ENCODE measurements at places on chromosomes 11 and 22.

DNA sequence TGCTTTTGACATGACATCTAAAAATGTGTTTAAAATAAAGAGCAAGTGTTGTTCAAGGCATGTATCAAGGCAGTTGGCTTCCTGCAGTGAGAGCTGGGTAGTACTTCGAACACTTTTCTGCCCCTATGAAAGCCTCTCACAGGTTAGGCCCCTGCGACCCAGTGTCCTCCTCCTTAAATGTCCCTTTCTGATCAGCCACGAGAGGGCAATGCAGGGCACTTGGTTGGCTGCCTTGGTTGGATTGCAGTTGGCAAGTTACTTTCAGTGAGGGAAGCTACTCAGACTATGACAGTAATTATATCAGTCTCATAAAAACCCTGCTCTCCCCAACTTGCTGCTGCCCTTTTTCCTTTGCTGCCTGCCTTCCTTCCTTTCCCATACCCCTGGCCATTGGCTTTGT lies 743.8 kb downstream of the NTM start:
- DNase-seq: no peak

- no peak for DNase-seq
Measured at GRCh38 chr11:43360361-43361032, 1.8 kb downstream of the TTC17 start.

DNA sequence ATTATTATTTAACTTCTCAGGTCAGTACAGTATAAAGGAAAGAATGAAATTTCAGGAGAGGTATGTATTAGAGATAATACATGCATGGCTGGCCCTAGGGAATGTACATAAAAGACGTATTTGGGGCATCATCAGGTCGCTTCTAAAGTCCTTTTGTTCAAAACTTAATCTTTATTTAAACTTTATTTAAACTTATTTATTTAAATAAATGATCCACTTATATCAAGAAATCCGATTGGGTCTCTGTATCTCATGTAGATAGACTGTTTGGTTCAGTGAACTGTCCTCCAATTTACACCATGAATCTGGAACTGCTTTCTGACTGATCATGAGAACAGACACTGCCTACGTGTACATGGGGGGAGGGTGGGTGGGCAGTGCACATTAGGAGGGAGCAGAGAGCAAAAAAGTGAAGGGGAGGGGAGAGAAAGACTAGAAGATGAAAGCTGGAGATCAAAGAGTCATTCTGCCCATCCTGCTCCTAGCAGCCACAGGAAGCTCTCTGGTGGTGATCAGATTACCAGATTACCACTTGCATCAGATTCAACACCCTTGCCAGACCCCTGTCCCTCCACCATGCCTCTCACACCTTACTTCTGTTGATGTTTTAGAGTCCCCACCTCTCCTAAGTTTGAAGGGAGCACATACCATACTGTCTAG lies 92.1 kb upstream of the MTMR2 start:
- DNase-seq: no peak

GRCh38 chr22:49567899-49568750 lies 259.5 kb downstream of the BRD1 start:
- no peak for DNase-seq

- DNase-seq: no peak
Measured at GRCh38 chr11:15651816-15652215, 537.1 kb downstream of the INSC start.

GRCh38 chr11:65305501-65306268 lies 9.0 kb upstream of the CDC42EP2 start:
- no peak for DNase-seq

- no peak for DNase-seq
Measured at GRCh38 chr11:114918286-114918685, 240.0 kb downstream of the NXPE2 start.

DNA sequence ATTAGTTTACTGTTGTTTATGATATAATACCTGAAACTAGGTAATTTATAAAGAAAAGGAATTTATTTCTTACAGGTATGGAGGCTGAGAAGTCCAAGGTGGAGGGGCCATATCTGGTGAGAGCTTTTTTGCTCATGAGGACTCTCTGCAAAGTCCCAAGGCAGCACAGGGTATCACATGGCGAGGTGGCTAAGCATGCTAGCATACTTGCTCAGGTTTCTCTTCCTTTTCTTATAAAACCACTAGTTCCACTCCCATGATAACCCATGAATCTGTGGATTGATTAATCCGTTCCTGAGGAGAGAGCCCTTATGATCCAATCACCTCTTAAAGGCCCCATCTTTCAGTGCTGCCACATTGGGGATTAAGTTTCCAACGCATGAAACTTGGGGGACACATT lies 82.7 kb downstream of the PHF21A start:
- no peak for DNase-seq

- DNase-seq: no peak
Measured at GRCh38 chr11:64592234-64592615, 1.2 kb downstream of the SLC22A12 start.

DNA sequence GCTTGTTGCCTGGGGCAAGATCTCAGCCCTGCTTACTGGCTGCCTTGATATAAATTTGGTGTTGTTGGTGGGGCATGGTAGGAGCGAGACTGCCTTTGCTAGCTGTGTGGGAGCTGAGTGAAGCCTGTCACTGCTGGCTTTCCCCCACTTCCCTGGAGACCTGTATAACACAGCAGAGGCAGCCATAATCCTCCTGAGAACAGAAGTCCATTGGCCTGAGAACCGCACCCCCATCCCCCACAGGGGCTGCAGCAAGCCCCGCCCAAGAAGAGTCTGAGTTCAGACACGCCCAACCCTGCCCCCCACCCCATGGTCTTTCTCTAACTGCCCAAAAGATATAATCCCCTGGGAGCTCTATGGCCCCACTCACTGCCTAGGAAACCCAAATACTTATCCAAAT lies 39.2 kb upstream of the ARHGAP42 start:
- DNase-seq: no peak

DNA sequence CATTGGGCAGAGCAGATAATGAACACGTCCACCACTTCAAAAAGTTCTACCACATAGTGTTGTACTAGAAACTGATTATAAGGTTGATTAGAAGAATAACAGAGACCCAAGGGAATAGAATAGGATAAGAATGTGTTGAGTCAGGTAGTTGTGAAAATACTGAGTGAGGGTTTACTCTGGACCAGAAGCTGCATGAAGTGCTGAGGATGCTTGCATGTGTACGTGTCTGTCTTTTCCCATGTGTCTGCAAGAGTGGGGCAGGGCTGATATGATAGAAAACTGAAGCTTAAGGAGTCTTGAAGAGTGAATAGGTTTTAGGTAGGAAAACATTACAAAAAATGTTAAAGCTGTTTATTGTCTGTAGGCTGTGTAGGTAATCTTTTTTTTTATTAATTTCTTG lies 20.6 kb downstream of the TRPC6 start:
- no peak for DNase-seq

- DNase-seq: no peak
Measured at GRCh38 chr11:18669711-18670110, 28.9 kb upstream of the TMEM86A start.

DNA sequence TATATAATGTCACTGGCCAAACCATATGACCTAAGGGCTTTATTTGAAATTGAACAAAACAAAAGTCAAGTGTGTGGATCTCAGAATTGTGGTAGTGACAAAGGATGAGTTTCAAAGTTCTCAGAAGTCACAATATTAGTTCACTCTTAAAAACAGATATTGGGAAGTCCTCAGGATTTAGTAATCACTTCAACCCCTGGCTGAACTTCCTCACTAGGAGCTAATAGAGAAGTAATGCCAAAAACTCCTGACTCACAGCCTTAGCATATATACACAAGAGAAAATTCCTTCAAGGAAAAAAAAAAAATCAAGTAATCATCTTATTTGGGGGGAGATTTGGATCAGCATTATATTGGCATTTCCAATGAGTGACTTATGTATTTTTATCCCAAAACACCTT lies 75.6 kb upstream of the APOA1 start:
- DNase-seq: peak; percentile 38

GRCh38 chr11:34348919-34349318 lies 8.9 kb downstream of the ABTB2 start:
- no peak for DNase-seq

- DNase-seq: peak; percentile 42
Measured at GRCh38 chr11:103326070-103326794, 217.0 kb downstream of the DYNC2H1 start.

- DNase-seq: no peak
Measured at GRCh38 chr11:17744151-17744940, 9.8 kb downstream of the KCNC1 start.

GRCh38 chr11:94011478-94011877 lies 9.7 kb upstream of the HEPHL1 start:
- peak; percentile 38 for DNase-seq

DNA sequence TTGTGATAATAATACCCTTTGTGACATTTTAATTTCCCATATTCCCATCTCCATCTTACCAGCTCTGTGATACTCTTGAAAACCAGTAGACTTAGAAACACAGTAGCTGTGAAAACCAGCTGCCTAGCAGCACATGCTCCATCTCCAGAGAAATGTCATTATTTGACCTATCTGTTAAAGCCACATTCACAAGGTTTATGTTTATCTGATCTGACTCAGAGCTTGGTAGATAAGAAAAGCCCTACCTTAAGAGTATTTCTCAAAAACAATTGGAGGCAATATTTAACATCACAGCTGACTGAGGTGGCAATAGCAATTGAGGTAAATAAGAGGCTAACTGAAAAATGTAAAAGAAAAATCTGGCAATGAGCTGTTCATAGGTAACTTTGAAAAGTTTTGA lies 8.1 kb upstream of the ANO3 start:
- no peak for DNase-seq

- DNase-seq: no peak
Measured at GRCh38 chr11:19239039-19239438, 1.7 kb downstream of the E2F8 start.

DNA sequence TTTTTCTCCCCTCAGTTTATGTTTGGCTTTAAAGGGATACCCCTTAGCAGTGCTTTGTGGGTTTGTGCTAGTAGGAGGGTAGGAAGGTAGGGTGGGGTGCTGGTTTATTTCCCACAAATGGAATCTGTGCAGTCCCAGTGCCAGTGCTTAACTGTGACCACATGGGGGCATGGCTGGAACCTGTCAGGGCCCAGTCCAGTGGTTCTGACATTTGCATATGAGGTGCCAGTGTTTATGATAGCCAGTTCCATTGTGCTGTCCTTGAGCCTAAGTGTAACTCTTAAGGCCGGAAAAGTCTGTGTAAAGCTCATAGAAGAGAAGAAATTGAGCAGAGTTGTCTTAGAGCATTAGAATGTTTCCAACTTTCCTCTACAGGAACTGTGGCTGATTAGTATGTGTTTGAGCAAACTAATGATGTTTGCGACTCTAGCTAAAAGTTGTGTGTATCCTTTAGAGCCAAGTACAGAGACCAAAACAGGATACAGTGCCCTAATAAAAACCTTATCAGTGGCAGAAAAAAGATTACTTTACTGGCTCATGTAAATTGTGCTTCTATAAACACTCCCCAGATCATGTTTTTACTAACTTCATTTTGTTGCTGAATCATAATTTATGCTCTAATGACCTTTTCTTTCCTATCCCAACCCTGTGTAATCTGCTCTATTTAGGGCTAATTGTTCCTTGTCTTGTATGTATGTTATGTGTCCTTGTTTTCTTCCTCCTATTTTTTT lies 38.1 kb downstream of the DIXDC1 start:
- DNase-seq: no peak

- peak; percentile 52 for DNase-seq
Measured at GRCh38 chr11:69799582-69799981, 19.6 kb downstream of the FGF3 start.

GRCh38 chr22:19106886-19107729 lies 15.1 kb downstream of the DGCR2 start:
- no peak for DNase-seq

GRCh38 chr22:25495285-25495684 lies 69.2 kb upstream of the GRK3 start:
- DNase-seq: no peak

- peak; percentile 25 for DNase-seq
Measured at GRCh38 chr22:37843741-37844089, 419 bp downstream of the ANKRD54 start.

DNA sequence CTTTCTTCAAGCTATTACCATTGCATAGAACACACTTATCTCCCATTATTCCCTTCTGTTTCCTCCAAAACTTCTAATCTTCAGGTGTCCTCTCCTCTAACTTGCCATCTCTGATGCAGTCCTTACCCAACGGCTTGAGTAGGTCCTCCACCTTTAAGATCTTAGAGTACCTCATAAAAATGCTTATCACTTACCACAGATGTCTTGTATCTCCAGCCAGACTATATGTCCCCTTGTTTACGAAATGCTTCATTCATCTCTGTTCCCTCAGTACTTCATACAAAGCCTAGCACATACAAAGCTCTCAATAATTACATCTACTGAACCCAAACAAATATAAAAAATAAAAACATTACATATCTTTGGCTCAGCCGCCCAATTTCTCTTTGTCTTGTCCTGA lies 49.2 kb downstream of the PAK1 start:
- no peak for DNase-seq

Measured in RWPE1 (cell line).